Islet precursor cell (in vitro differentiated cells): ENCODE measurements at places on chromosomes 16 and 17.

GRCh38 chr17:73492821-73493814, 151.1 kb downstream of the SDK2 start:
- DNase-seq, result peak; percentile 86

DNA sequence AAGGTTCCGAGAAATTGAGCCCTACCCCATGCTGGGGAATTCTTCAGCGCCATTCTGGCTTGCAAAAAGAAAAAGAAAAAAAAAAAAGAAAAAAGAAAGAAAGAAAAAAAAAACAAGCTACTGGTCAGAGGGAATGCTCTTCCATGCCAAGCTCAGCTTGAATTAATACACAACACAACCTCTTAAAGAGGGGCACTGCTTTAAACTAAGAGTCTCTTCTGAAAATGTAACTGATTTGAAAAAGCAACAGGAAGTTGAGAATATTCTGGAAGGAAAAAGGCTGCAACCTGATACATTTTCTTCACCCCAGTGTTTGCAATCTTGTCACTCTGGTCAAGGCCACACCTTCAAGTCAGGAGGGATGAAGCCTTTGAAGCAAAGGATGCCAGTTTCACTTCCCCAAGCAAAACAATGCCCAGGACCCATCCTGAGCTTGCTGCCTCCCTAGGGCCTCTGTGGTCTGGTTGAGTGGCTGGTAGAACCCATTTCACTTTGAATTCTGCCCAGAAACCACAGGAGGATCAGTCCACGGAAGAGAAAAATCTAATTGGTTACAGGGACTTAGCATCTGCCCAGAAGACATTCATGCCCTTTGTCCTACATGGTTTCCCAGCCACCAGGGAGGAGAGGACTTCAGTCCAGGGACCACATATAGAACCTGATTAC, 389.7 kb downstream of the SOX9 start:
- DNase-seq, result no peak

- DNase-seq, result peak; percentile 96
Measured at GRCh38 chr17:39199820-39200069, 338 bp upstream of the RPL19 start.

GRCh38 chr17:12421646-12422306, 243.9 kb upstream of the MYOCD start:
- DNase-seq, result no peak

GRCh38 chr16:55426865-55427484, 52.0 kb upstream of the MMP2 start:
- no peak for DNase-seq

DNA sequence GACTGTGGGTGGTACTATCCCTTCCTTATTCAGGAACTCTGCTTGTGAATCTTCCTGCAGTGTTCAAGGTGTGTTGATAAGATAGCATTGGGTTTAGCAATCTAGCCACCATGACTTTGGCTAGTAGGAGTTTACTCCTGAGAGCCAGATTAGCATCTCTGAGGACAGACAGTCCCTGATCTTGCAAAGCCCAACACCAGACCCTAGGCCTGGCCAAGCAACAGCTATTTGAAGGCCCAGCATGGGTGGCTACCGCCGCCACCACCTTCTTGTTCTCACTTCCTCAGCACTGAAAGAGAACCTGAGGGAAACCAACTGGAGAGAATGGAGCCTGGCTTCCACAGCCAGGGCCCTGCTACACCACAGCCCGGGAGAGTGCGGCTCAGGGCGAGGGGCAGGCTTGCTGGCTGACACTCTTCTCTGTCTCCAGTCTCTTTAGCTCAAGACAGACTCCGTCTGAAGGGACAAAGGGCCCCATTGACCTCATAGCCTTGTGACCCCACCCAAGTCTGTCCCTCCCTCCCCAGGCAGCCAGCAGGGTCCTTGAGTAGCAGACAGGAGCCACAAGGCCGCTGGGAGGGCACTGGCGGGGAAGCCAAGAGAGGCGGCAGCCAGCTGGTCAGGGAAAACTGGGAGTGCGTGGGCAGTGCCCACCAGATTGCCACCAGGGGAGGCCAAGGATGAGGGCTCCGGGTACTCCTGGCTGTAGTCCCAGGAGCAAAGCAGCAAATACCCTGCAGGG, 10.9 kb upstream of the ARHGAP23 start:
- DNase-seq, result peak; percentile 84

- no peak for DNase-seq
Measured at GRCh38 chr17:39995438-39995837, 14.8 kb downstream of the PSMD3 start.

GRCh38 chr16:73317321-73317857, 269.5 kb upstream of the ZFHX3 start:
- no peak for DNase-seq
